ENCODE measurements at places on chromosomes 3 and 15.

GRCh38 chr3:186525369-186526255, 18.6 kb downstream of the CRYGS start:
- no peak for DNase-seq

DNA sequence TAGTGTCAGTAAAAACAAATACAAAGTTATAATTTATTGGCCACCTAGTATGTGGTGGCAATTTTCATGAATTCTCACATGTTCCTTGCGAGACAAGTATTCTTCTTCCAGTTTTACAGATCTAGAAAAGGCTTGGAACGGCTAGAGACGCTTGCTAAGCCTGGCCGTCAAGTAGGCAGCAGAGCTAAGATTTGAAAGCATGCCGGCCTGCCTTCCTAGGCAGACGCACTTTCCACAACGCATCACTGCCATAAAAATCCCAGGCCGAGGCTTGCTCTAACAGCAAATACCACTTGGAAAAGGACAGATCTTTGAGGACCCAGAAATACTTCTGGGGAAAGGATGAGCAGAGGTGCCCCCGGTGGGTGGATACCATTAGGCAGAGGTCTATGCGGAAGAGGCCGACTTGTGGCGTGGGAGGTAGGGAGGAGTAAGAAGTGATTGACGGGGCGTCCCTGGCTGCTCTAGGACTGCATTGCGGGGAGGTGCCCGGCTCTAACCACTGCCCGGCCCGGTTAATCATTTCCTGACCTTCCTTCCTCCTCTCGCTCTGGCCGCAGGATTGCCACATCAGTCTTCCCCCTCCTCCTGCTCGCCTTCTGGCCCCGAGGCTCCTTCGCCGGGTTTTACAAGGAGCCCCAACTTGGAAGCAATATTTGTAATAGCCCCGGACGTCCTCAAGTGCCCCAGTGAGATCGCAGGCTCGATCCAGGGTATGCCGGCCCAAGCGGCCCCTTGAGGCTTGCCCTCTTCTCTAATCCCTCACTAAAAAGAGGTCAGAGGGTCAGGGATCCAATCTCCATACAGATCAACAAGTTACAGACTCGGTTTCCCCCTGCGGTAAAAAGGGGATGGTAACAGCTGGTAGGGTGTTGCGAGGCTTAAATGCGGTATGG, 1.3 kb upstream of the USP3 start:
- DNase-seq: peak; percentile 87

DNA sequence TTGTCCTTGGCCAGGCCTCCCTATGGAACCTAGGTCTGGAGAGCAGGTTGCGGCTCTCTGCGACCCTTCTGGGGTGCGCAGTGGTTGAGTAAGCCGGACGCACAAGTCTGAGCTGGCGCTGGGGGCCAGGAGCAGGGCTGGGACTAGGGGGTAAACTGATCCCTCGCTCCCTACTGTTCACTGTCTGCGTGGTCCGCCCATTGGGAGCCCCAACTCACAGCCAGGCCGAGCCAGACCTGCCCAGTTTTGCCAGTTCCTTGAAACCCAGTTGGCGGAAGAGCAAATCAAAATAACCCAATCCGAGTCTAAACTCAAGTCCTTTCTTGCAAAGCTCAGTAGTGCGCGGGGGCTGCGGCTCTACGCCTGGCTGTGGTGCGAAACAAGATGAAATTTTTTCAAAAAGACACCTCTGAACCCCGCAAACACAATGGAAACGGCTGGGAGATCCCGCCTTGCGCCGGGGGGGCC, 17.5 kb downstream of the RGMA start:
- no peak for DNase-seq

DNA sequence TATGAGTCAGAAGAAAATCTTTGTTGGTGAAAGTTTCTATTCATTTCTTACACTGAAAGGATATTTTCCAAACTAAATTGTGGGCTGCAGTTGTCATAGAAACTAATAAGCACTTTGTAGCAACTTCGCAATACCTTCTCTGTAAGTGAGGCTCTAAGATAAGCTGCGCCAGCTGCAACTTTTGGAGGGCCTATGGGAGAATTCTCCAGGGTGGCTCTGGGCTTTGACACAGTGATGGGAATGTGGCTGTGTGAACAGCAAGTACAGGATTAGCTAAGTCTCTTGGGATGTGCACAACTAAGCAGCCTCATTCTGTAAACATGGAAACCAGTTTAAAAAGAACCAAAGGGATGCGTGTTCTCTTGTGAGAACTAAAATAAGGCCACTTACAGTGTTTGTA, 124.6 kb upstream of the SGO1 start:
- no peak for DNase-seq

DNA sequence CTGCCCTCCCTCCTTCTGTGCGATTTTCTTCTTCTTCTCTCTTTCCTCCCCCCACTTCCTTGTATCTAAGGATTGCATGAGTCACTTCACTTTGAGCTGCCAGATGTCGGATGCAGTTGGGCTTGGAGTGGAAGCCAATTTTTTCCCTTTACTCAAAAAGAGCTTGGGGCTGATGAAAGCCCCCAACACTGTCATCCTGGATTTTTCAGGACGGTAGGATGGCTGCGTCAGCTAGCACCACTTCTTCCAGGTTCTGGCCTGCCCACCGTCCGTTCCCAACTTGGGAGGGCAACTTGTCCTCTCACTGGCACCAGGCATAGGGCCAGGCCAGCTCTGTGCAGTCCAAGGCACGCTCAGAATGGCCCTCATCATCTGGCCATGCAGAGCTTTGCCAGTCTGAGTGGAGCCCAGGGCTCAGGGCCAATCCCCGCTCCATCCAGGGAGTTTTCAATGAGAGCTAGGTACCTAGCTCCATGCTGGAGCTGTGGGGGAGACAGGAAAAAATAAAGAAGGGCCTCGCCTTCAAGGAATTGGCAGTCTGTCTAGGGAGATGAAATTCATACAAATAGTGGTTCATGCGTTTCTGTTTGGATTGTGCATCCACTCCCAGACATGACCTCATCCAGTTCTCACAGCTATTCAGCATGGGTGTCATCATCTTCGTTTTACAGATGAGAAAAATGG, 47.7 kb upstream of the INSYN1 start:
- no peak for DNase-seq

DNA sequence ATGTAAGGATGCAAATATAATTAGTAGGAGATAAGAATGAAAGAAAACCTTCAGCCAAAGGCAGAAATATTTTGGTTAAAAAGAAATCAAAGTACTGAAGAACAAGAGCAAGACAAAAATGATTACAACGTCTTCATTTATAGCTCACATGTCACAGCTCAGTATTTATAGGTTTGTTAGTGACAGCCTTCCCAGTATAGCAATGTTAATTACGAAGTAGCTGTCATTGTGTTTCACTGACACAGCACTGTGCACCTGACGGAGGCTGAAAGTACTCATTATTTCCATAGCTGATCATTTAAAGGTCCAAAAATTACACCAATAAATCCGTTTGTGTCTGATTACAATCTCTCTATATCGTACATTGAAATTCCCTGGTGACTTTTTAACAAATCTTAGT, 561 bp upstream of the OSTN start:
- no peak for DNase-seq

DNA sequence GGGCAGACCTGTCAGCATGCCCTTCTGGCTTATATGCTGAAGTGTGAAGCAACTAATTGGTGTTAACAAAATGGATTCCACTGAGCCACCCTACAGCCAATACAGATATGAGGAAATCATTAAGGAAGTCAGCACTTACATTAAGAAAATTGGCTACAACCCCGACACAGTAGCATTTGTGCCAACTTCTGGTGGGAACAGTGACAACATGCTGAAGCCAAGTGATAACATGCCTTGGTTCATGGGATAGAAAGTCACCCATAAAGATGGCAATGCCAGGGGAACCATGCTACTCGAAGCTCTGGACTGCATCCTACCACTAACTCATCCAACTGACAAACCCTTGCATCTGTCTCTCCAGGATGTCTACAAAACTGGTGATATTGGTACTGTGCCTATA, 9.4 kb downstream of the PIK3CB start:
- DNase-seq: no peak

DNA sequence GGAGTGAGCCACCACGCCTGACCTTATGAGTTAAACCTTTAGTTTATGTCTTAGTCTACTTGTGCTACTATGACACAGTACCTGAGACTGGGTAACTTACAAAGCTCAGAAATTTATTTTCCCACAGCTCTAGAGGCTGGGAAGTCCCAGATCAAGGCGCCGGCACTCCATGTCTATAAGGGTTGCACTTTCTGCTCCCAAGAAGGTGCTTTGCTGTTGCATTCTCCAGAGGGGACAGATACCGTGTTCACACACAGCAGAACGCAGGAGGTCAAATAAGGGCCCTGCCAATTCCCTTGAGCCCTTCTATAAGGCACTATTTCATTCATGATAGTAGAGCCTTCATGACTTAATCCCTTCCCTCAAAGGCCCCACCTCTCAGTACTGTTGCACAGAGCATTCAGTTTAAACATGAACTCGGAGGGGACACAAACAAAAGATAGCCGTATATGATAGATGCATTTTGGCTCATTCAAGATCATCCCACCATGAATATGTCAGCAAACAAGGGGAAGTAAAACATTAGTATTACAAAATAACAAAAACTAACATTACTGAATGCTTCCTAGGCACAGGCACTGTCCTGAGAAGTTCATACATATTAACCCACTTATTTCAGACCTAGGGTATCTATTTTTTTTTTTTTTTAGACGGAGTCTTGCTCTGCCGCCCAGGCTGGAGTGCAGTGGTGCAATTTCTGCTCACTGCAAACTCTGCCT, 26.5 kb downstream of the PLA1A start:
- DNase-seq: no peak

GRCh38 chr3:51717947-51718346, 11.1 kb downstream of the GRM2 start:
- DNase-seq: no peak

- DNase-seq: no peak
Observed at GRCh38 chr3:134279466-134279865, 28.8 kb upstream of the RYK start.
